GM23338 (cell line): ENCODE measurements at places on chromosomes 12 and 14. TPM values are rescaled to one million over a fixed set of nuclear protein-coding genes. Genes with fewer than 3 reads are reported as not detected.

DNA sequence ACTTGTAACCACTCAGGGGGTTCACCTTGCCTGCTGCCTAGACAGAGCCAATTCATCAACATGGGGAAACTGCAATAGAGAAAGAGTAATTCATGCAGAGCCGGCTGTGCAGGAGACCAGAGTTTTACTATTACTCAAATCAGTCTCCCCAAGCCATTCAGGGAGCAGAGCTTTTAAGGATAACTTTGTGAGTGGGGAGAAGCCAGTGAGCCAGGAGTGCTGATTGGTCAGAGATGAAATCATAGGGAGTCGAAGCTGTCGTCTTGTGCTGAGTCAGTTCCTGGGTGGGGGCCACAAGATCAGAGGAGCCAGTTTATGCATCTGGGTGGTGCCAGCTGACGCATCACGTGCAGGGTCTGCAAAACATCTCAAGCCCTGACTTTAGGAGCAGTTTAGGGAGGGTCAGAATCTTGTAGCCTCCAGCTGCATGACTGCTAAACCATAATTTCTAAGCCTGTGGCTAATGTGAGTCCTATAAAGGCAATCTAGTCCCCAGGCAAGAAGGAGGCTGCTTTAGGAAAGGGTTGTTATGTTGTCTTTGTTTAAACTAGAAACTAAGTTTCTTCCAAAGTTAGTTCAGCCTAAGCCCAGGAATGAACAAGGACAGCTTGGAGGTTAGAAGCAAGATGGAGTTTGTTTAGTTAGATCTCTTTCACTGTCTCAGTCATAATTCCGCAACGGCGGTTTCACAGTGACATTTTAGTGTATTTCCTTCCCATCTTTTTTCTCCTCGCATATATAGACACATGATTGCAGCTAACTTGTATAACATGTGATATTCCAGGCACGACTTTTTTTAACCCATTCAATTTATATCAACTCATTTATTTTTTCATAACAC is 68.9 kb upstream of the NCOR2 start:
- no peak for DNase-seq

The ACRBP gene
- total RNA-seq, result 2.2 TPM in 1 of 2 replicates, not detected in the other

GRCh38 chr14:68137704-68138619 is 318.4 kb downstream of the RAD51B start:
- peak; percentile 95 for DNase-seq

DNA sequence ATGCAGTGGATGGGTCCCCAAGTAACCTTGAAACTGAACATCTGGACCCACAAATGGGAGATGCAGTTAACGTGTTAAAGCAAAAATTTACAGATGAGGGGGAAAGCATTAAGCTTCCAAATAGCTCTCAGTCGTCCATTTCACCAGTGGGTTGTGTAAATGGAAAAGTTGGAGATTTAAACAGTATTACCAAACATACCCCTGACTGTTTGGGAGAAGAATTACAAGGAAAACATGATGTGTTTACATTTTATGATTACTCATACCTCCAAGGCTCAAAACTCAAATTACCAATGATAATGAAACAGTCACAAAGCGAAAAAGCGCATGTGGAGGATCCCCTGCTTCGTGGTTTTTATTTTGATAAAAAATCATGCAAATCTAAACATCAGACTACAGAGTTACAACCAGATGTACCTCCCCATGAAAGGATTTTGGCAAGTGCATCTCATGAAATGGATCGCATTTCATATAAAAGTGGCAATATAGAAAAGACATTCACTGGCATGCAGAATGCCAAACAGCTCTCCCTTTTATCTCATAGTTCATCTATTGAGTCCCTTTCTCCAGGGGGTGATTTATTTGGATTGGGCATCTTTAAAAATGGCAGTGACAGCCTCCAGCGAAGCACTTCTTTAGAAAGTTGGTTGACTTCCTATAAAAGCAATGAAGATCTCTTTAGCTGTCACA is 116.6 kb upstream of the NPAS3 start:
- DNase-seq, result no peak

- no peak for DNase-seq
Observed at GRCh38 chr14:92729634-92730358, 18.6 kb downstream of the LGMN start.

The PRB2 gene
- total RNA-seq, result not detected in 2 replicates

The MYH7 gene
- total RNA-seq, result not detected in 2 replicates

The KLHL33 gene
- total RNA-seq, result 0.12 and 0.35 TPM in 2 replicates

The SSPN gene
- total RNA-seq, result 1.1 and 3.1 TPM in 2 replicates

DNA sequence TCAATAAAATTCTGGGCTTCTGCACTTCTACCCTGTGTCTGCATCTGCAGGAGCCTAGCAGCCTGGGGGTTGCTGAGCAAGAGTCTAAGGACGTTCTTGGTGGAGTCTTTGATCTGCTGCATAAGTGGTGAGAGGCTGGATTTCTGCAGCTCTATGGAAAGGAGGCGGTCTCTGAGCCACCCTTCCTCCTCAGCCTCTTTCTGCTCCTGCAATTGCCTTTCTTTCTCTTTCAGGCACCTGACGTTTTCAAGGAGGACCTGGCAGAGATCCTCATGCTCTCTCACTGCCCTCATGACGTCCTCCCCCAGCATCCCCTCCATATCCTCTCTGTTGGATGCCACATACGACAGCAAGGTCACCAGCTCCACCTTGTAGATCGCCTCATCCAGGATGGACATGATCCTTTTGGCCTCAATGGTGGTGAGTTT is 13.6 kb upstream of the TPCN1 start:
- DNase-seq, result no peak

GRCh38 chr14:57889245-57889644 is 23.4 kb upstream of the SLC35F4 start:
- DNase-seq, result no peak

The RPS29 gene
- 2,294 and 3,734 TPM in 2 replicates for total RNA-seq
